ENCODE measurements at places on chromosomes 2 and 18.

DNA sequence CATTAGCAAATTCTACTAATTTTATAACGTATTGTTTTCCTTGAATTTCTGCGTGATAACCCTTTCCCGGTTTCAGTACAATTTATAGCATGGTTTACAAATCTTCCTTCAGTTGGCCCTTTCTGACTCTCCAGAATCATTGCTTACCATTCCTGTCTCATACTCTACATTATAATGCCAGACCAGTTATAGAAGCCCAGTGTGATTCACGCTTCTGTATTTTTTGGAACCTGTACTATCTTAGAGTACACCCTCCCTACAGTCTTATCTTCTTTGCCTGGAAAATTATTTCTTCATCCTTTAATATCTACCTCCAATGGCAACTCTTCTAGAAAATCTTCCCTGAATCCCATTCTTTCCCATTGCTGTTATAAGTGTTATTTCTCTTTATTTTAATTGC, 391.6 kb upstream of the SYT4 start:
- DNase-seq, result no peak

DNA sequence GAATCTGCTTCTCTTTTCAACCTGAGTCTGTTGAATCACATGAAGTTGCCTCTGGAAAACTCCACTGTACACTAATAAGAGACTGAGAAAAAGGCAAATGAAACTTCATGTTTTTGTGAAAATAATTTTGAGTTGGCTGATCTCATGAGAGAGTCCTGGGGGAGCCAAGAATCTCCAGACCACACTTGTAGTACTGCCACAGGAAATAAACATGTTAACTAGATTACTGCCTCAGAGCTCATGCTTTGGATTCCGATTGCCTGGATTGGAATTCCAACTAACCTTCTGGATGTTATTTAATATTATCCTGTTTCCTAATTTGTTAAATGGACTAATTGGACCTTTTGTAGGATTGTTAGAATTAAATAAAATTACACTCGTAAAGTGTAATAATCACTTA, 25.2 kb downstream of the NUP35 start:
- DNase-seq, result peak; percentile 43

DNA sequence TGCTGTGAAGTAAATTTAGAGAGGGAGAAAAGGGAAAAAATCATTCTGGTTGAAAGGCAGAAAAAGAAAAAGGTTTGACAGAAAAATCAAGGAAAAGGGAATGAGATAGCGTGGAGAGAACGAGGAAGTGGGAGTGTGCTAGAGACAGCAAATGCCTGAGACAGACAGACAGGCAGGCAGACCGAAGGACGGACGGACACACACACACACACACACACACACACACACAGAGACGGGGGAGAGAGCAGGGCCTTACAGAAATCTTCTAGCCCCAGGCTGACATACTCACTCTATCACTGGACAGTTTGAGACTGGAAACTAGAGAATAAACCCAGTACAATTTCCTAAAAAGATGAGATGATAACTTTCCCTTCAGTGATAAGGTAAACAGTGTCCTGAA, 238.4 kb downstream of the ZNF521 start:
- no peak for DNase-seq

DNA sequence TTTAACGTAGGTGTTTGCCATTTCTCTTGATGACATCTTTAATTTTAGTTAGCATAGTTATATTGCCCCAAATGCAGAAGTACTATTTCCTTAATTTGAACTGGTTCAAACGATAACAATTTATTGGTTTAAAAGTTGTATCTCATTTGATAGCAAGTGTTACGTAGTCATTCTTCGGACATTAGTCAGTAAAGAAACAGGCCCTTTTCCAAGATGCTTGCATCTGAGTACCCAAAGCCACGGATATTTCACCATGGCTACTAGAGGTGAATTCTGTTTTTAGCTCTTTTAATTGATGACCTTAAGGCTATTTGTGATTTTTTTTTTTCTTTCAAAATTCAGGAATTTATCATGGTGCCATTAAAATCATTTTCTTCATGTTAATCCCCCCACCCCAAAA, 32.1 kb downstream of the GLS start:
- DNase-seq, result peak; percentile 24
